ENCODE measurements at places on chromosomes 4 and X.

DNA sequence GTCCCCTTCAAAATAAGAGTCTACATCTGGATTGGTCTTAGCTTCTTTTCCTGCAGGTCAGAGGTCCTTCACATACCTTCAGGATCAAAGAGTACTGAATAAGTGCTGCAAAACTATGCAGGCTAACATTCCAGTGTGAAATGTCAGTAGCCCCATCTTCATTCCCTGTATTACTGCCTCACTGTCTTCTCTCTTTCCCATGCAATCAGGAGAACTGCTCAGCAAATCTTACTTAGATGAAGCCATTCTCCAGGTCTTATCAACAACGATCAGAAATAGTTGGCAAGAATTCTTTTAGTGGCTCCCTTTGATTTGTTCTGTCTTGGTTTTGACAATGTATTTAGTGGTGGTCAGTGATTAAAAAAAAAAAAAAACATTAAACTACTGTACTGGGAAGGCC lies 26.0 kb upstream of the IQCM start:
- H3K4me3 ChIP-seq = no peak overlapping the region
- no peak overlapping the region for H3K27ac ChIP-seq
- H3K4me1 ChIP-seq = no peaks in the 10 kb centered on the region
- H3K27me3 ChIP-seq = no peaks in the 10 kb centered on the region

DNA sequence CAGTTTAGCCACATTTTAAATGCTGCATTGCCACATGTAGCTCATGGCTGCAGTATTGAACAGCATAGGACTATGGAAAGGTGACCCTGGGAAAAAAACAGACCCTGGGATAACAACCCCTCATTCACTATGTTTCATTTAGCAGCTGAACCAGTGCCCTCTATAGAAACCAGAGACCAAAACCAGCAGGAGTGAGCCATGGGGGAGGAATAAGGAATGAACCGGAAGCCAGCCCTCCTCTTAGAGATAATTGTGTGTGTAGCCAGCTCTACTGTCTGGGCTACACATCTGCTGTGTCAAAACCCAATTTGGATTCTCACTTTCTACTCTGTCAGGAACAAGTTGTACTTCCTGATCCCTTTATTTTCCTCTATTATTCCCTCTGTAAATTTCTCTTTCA lies 158.5 kb upstream of the S100G start:
- no peaks in the 10 kb centered on the region for H3K36me3 ChIP-seq
- no peaks in the 10 kb centered on the region for H3K4me1 ChIP-seq
- H3K4me3 ChIP-seq = no peak overlapping the region
- H3K27ac ChIP-seq = no peak overlapping the region
- H3K27me3 ChIP-seq = peaks cover 1% of the 10 kb centered on the region

GRCh38 chr4:70713453-70714078 lies 8.2 kb upstream of the RUFY3 start:
- H3K27ac ChIP-seq = no peak overlapping the region
- H3K4me3 ChIP-seq = no peak overlapping the region
- no peaks in the 10 kb centered on the region for H3K36me3 ChIP-seq
- peaks cover 41% of the 10 kb centered on the region for H3K4me1 ChIP-seq
- H3K27me3 ChIP-seq = no peaks in the 10 kb centered on the region
- DNase-seq = no peak

GRCh38 chrX:113935518-113935917 lies 648.4 kb upstream of the HTR2C start:
- H3K4me1 ChIP-seq = no peaks in the 10 kb centered on the region
- no peak for DNase-seq
- no peak overlapping the region for H3K4me3 ChIP-seq
- no peak overlapping the region for H3K27ac ChIP-seq

GRCh38 chr4:61446941-61447340 lies 246.8 kb downstream of the ADGRL3 start:
- no peaks in the 10 kb centered on the region for H3K27me3 ChIP-seq
- DNase-seq = no peak
- H3K4me1 ChIP-seq = no peaks in the 10 kb centered on the region
- no peak overlapping the region for H3K27ac ChIP-seq
- no peaks in the 10 kb centered on the region for H3K36me3 ChIP-seq

DNA sequence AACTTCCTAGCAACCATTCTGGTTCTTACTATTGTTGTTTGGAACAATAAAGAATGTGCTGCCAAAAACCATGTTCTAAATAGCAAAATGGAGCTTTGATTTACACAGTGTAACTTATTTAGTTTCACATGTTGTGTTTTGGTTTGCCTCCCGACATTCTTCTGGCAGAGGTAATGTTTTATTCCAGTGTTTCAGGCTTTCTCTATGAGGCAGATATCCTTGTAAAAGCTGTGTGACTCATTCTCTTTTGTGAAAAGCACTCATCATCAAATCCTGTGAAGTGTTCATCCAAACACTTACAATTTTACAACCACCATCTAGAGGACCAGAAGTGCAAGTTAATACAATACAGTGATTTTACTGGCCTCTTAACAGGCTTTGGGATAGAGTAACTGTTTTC lies 219.0 kb upstream of the GIMD1 start:
- H3K27me3 ChIP-seq = no peaks in the 10 kb centered on the region
- no peaks in the 10 kb centered on the region for H3K36me3 ChIP-seq
- H3K4me3 ChIP-seq = no peak overlapping the region
- no peak overlapping the region for H3K27ac ChIP-seq

DNA sequence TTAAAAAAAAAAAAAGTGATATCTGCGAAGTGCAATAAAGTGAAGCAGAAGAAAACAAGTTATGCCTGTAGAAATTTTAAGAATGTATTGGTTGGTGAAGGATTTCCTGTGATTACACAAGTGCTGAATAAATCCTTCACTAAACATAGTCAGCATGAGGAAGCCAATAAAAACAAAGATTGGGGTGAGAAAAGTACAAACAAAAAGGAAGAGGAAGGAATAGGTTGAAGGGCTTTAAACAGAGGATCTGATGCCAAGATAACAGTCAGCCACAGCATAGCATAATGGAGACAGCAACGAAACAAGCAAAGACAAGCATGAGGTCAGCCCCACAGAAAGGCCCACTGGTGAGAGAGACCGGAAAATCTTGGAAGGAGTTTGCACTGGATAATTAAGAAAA lies 372.2 kb downstream of the ADAM29 start:
- no peak overlapping the region for H3K27ac ChIP-seq
- DNase-seq = no peak
- H3K4me3 ChIP-seq = no peak overlapping the region
- no peaks in the 10 kb centered on the region for H3K27me3 ChIP-seq

- H3K36me3 ChIP-seq = no peaks in the 10 kb centered on the region
- DNase-seq = no peak
- no peak overlapping the region for H3K27ac ChIP-seq
- no peak overlapping the region for H3K4me3 ChIP-seq
These were observed 204.9 kb downstream of the SMARCA1 start for GRCh38 chrX:129318375-129318774.

GRCh38 chrX:13522811-13523210 lies 46.6 kb upstream of the EGFL6 start:
- H3K4me3 ChIP-seq = no peak overlapping the region
- no peak for DNase-seq
- no peak overlapping the region for H3K27ac ChIP-seq
- no peaks in the 10 kb centered on the region for H3K27me3 ChIP-seq
- no peaks in the 10 kb centered on the region for H3K4me1 ChIP-seq

GRCh38 chr4:8225706-8226443 lies 26.8 kb downstream of the SH3TC1 start:
- H3K4me1 ChIP-seq = peaks cover 51% of the 10 kb centered on the region
- no peak overlapping the region for H3K4me3 ChIP-seq
- no peak for DNase-seq
- H3K27ac ChIP-seq = no peak overlapping the region
- peaks cover 9% of the 10 kb centered on the region for H3K36me3 ChIP-seq

DNA sequence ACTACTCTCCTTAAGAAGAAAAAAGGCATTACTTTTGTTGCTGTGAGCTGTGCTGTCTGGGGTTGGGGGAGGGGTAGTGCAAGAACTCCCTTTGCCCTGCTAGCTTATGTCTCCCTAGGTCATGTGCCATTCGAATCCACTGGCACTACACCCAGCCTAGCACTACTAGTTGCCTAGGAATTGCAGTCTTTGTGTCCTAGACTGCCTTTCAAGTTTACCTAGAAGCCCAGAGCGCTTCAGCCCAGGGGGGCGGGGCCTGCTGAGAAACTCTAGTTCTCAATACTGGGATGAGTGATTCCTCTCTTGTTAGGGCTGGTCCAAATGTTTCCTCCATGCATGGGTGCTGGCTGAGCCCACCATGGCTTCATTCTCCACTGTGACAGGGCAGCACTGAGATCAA lies 1011.5 kb downstream of the PCDH19 start:
- H3K4me1 ChIP-seq = no peaks in the 10 kb centered on the region
- DNase-seq = no peak
- no peaks in the 10 kb centered on the region for H3K27me3 ChIP-seq
- no peak overlapping the region for H3K4me3 ChIP-seq

DNA sequence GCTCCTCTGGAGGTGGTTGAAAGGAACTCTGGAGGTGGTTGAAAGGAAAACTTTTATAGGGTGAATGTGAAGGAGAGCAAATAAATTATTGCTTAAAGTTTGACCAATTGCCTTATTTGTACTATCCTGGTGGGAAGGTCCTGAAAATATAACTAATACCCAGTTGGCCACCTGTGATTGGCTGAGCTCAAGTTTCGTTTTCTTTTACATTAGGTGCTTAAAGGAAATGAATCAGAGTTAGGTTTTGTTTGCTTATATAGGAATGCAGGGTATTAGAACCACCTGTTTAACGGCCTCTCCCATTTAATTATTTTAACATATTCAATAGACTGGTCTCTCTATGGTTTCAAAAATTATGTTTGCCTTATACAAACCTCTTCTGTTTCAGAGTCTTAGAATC lies 497.6 kb downstream of the PRR32 start:
- H3K27ac ChIP-seq = no peak overlapping the region
- no peak overlapping the region for H3K4me3 ChIP-seq
- no peaks in the 10 kb centered on the region for H3K27me3 ChIP-seq

DNA sequence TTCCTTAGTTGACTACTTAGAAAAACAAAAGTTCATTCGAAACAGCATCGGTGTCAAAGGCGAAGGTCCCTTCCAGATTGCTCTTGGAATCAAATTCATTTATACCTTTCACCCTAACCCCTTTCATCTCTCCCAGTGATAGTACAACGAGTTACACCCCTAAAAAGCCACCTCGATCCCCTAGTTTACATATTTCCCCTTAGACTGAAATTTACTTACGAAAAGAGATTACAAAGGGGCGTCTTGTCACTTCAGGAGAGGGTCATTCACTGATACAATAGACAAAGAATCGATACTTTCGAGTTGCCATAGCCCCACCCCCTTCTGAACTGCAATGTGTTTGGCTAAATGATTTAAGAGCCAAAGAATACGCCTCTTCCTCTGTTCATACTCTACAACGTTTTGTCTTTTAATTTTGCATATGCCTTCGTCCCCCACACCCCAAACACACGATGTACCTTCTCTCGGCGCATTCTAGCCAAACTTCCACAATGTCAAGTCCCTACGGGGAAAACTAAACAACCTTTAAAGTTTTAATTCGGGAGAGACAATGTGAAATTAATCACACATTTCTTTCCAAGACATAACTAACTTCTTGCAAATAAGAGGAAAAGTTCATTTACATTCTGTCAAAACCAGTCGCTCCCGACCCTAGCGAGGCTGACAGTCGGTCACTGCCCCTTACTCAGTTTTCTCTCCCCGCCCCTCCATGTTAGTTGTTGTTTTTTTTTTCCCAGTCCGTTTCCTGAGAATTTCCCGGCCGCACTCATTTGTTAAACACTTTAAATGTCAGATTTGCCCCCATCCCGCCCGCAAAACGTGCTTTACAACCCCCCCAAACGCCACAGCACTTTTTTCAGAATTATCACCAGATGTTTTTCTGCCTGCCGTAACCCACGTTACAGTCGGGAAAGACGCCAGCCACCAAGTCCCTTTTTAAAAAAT lies 88.6 kb downstream of the HPRT1 start:
- peak overlapping the region; percentile 92 for H3K27ac ChIP-seq
- H3K27me3 ChIP-seq = peaks cover 21% of the 10 kb centered on the region
- peak; percentile 33 for DNase-seq
- peaks cover 9% of the 10 kb centered on the region for H3K36me3 ChIP-seq

- no peak overlapping the region for H3K4me3 ChIP-seq
- H3K36me3 ChIP-seq = no peaks in the 10 kb centered on the region
- no peak for DNase-seq
- no peaks in the 10 kb centered on the region for H3K4me1 ChIP-seq
These were observed 200.2 kb downstream of the DKK2 start for GRCh38 chr4:106835919-106836318.

DNA sequence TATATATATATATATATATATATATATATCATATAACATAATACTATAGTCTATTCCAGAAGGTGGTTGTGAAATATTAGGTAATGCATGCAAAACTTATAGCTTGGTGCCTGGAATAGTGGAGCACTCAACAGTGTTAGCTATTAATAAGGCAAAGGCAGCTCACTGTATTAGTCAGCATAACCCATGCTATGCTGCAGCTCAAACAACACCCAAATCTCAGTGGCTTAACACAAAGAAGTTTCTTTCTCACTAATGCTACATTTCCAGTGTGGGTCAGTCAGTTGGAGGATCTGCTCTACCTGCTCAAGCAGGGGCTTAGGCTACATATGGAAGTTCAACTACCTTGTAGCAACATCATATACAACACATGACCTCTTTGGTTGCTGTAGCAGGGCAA lies 5.2 kb upstream of the RPGR start:
- H3K27ac ChIP-seq = no peak overlapping the region
- no peaks in the 10 kb centered on the region for H3K36me3 ChIP-seq
- H3K4me1 ChIP-seq = peaks cover 13% of the 10 kb centered on the region
- no peak for DNase-seq
- H3K4me3 ChIP-seq = no peak overlapping the region

- H3K27ac ChIP-seq = no peak overlapping the region
- no peak overlapping the region for H3K4me3 ChIP-seq
- peaks cover 23% of the 10 kb centered on the region for H3K27me3 ChIP-seq
- H3K36me3 ChIP-seq = no peaks in the 10 kb centered on the region
These were observed 22.3 kb upstream of the NAT8L start for GRCh38 chr4:2036866-2037265.

- no peak for DNase-seq
- H3K36me3 ChIP-seq = no peaks in the 10 kb centered on the region
- H3K4me3 ChIP-seq = no peak overlapping the region
- no peaks in the 10 kb centered on the region for H3K27me3 ChIP-seq
These were observed 156.9 kb downstream of the SLIT2 start for GRCh38 chr4:20408611-20409010.

- H3K4me1 ChIP-seq = peaks cover 12% of the 10 kb centered on the region
- H3K27ac ChIP-seq = no peak overlapping the region
These were observed 678 bp downstream of the BMP3 start for GRCh38 chr4:81030981-81031791.

- no peaks in the 10 kb centered on the region for H3K36me3 ChIP-seq
- H3K4me3 ChIP-seq = no peak overlapping the region
- DNase-seq = no peak
- H3K27me3 ChIP-seq = no peaks in the 10 kb centered on the region
These were observed 2637.0 kb downstream of the PCDH7 start for GRCh38 chr4:33357121-33357520.

GRCh38 chrX:39249999-39250398 lies 448.7 kb downstream of the MID1IP1 start:
- no peak for DNase-seq
- H3K36me3 ChIP-seq = no peaks in the 10 kb centered on the region
- no peak overlapping the region for H3K27ac ChIP-seq
- H3K4me3 ChIP-seq = no peak overlapping the region
- peaks cover 9% of the 10 kb centered on the region for H3K4me1 ChIP-seq
